Stimulated activated CD4-positive, alpha-beta T cell treated with anti-CD3 and anti-CD28 coated beads, Interleukin-4, amount 100 ng/mL, for 4 hours (primary cell): ENCODE measurements at places on chromosomes 7 and 10.

DNA sequence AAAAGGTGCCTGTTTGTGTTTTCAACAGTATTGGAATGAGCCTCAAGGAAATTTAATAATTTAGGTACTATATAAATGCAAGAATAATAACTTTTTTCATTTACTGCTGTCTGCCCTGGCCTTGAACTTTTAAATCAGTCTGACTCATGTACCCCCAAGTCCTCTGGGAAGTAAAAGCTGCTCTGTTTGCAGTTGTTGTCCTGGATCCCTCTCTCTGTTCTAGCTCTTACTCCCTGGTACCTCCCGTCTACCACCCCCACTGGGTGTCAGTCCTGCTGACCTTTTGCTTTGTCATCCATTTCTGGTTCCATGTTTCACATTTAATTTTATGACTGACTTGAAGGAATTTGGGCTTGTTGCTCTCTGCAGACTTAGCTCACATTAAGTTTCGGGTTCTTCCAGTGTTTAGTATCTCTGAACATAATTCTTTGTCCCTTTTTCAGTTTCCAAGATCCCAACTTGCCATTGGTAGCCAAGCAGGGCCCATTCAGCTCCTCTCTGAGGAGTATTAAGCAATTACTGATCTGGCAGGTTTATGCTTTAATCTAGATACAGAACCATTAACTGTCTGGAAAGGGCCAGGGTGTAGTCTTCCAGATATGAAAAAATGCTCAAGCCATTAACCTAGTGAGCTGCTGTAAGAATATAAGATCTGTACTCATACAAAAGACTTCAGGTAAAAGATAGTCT lies 208.7 kb upstream of the FAM3C start:
- no peak for DNase-seq

- DNase-seq = no peak
Measured at GRCh38 chr7:78578686-78579085, 780.1 kb downstream of the PHTF2 start.

DNA sequence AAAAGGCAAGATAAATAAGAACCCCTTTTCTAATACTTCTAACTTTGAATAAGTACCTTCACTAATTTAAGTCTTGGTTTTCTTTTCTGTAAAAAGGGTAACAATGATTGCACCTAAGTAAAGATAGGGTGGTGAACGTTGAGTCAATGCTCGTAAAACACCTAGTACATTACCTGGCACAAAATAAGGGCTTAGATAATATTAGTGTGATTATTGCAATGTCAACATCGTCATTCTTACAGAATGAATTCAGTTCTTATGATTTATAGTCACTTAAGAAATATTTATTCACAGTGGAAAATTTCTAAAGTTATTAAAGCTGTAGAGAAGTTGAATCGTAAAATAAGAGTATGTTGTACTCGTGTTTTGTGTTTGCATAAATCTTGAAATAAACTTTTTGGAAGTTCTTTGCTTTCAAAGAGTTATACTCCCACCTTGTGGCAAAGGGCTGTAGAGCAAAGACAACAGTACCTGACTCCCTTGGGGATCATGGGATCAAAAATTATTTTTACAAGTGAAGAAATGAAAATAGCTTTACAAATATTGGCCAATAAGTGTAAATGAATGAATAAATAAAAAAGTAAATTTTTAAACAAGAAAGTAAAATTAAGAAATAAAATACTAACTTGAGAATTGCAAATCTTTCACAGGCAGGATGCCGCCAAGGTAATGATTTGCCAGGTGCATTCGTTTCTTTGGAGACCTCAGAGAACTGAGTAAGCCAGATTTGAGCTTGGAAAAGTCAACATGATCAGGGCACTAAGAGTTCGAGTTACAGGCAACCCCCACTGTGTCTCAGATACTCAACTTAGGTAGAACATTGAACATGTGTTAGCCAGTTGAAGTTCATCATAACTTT lies 285.8 kb upstream of the CACNA2D1 start:
- no peak for DNase-seq

DNA sequence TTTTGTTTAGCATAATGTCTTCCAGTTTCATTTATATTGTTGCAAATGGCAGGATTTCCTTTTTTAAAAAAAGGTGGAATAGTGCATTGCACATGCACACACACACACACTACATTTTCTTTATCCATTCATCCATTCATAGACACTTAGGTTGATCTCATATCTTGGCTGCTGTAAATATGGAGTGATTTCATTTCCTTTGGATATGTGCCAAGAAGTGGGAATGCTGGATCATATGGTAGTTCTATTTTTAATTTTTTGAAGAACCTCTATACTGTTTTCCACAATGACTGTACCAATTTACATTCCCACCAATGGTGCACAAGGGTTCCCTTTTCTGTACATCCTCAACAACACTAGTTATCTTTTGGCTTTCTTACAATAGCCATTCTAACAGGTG lies 68.9 kb downstream of the EBLN1 start:
- DNase-seq = no peak

DNA sequence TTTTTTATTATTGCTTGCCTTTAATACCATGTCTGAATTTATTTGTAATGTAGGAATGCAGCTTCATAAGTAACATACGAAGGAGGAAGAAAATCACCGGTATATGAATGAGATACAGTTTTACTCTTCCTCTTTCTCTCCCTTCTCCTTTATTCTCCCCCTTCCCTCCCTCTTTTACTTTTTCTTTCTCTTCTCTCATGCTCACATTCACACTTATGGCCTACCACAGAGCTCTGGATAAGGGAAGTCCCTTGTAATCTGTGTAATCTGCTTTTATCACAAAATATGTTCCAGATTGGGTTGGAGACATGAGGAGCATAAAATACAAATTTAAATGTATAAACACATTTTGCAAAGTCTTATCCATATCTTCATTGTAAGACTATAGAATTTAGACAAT lies 59.4 kb downstream of the MDFIC start:
- DNase-seq = no peak

GRCh38 chr10:90064295-90064694 lies 362.9 kb downstream of the KIF20B start:
- no peak for DNase-seq
